ENCODE measurements at places on chromosomes 6 and 20.

GRCh38 chr6:82959385-82959941 lies 106.2 kb downstream of the UBE3D start:
- DNase-seq = no peak

- no peak for DNase-seq
Observed at GRCh38 chr6:6734479-6735465, 146.3 kb downstream of the LY86 start.

- DNase-seq = no peak
Observed at GRCh38 chr6:20827798-20828197, 293.5 kb downstream of the CDKAL1 start.

DNA sequence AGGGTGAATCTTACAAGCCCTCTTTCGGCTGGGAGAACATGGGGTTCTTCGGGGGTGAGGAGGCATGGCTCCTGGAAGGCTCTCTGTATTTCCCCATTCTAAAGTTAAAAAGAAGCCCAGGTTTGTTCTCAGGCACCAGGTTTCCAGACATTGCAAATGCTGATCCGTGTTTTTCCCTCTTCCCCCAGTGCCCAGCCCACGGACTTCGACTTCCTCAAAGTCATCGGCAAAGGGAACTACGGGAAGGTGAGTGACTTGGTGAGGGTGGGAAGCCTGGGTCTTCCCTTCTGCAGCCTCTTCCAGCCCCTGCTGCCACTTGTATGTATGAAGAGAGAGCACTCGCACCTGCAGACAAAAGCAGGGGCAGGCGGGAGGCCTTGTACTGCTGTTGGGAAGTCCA lies 8.7 kb downstream of the SGK2 start:
- DNase-seq = no peak

GRCh38 chr20:9306521-9306920 lies 207.9 kb upstream of the LAMP5 start:
- peak; percentile 76 for DNase-seq

DNA sequence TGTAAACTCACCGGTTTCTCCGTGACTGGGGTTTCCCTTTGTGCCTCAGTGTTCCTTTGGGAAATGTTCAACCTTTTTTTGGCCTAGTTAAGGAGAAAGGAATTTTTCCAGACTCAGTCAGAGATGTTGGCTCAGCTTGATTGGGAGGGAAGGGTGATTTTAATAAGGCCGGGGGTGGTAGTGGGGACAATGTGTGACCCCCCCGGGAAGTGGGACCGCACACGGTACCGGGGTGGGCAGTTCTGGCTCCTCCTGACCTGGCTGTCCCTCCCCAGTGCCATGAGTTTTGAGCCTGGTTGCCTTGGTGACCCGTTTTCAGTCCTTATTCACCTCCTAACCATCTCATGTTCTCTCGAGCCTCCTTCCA lies 132.7 kb downstream of the SNX5 start:
- DNase-seq = no peak

- no peak for DNase-seq
Observed at GRCh38 chr6:156977527-156978291, 200.5 kb downstream of the ARID1B start.

GRCh38 chr6:6610031-6610591 lies 21.6 kb downstream of the LY86 start:
- no peak for DNase-seq

- DNase-seq = no peak
Observed at GRCh38 chr20:2342243-2342642, 38.5 kb upstream of the TGM6 start.

DNA sequence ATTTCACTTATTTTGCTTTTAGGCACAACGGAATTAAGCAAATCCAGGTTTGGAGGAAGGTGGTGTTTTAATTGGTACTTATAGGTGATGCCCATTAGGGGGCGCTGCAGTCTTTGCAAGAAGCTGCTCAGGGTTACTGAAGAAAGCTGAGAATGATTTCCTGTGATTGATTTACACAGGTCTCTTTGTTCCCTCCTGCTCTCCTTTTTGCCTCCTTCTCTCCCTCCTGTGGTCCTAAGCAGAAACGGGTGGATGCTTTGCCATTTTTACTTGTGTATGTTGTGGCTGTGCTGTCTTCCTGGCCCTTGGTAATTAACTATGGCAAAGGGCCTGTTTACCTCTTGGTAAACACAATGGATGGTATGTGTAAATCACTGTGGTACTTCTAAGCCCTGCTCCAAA lies 97.8 kb downstream of the ANKS1A start:
- peak; percentile 51 for DNase-seq

DNA sequence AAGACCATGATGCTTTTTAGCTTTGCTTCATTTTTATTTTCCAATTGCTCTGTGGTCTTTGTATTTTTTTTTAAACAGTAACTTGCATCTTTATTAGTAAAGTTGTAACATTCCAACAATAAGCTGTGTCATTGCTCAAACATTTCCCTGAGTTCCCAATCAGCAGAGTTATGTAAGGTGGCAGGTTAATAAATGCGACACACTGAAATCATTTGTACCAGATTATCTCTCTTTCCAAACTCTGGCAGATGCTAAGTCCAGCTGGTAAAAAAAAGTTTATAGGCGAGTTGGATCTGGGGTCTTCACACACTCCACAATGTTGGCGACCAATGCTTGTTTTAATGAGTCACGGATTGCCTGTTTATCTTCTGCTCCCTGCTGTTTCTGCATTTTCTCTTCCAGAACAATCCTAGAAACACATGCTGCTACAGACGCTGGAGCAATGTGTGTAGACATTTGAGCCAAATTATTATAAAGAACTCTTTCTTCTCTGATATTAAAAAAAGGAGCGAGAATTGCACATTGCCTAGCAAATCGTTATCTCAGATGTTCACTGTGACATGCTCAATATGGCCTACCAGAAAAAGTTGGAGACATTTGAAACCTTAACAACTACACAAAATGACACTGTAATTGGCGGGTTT lies 113.6 kb upstream of the IFNGR1 start:
- DNase-seq = no peak

DNA sequence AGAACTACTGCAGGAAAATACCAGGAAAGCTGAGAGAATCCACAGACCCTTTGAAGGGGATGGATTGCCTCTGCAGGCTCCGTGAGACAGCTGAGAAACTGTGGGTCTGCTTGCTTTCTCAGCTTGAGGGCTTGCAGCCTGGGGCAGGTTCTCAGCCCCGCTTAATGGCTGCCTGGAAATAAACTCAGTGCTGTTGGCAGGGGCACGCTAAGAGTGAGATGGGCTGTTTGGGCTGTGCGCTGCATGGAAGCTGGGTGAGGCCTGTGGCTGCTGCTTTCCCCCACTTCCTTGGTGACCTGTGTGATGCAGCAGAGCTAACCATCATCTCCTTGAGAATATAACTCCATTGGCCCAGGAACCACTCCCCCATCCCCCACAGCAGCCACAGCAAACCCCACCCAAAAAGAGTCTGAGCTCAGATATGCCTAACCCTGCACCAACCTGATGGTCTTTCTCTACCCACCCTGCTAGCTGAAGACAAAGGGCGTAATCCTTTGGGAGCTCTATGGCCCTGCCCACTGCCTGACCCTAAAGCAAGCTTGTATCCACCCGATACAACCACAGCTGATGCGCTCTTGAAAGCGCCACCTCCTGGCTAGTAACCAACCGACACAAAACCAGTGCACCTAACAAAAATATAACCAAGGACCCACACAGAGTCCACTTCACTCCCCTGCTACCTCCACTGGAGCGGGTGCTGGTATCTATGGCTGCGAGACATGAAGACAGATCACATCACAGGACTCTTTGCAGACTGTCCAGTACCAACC lies 800.6 kb upstream of the MAP3K7 start:
- no peak for DNase-seq

DNA sequence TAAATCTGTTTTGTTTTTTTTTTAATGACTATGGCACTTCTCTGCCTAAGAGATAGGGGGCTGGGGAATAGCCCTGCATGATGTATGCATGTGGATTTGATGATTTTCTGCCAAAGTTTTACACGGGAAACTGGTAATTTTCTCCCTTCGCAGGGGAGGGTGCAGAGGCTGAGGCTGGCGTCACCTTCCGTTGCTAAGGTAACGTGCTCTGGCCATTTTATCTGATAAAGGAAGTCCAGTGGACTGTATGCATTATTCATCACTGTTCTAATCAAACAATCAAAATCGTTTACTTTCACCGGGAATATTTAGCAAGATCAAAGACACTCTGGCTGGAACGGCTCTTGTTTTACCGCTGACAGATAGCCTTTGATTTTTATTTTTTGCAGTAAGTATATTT lies 789 bp downstream of the PHACTR1 start:
- DNase-seq = no peak

- peak; percentile 39 for DNase-seq
Observed at GRCh38 chr20:1566701-1567100, 9.2 kb upstream of the SIRPD start.

DNA sequence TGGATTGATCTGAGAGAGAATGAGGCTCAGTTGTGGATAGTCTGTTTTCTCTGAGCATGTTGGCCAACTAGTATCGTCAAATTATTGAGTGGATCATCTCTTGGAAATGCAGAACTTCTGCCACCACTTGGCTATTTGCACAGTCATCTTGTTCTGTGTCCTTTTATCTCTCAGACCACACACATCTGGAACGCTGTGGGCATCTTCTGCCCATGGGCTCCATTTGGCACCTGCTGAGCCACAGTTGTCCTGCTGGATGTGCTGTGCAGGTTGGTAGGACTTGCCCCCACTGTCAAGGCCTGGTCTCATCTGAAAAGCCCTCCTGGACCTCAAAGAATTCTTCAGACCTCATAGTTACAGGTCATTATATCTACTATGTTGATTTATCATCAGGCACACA lies 16.7 kb upstream of the C20orf144 start:
- DNase-seq = no peak

- DNase-seq = no peak
Observed at GRCh38 chr6:1645466-1646185, 35.9 kb downstream of the FOXC1 start.

DNA sequence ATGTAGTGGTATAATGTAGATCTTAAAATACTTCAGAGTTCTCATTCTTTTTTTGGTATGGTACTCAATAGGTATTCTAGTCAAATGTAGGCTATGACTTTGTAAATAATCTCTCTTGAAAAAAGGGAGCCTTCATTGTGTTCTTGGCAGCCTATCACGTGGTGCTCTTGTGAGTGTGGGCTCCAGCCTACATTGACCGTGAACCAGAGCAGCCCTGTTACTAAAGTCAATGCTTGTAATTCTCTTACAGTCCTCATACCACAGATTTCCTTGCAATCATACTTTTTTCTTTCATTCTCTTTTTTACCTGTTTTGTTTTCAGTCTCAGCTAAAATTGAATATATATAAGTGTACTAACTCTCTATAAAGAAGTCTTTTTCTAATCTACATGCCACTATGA lies 31.1 kb downstream of the ARID1B start:
- DNase-seq = no peak

- no peak for DNase-seq
Observed at GRCh38 chr6:52497652-52498408, 77.7 kb downstream of the EFHC1 start.

DNA sequence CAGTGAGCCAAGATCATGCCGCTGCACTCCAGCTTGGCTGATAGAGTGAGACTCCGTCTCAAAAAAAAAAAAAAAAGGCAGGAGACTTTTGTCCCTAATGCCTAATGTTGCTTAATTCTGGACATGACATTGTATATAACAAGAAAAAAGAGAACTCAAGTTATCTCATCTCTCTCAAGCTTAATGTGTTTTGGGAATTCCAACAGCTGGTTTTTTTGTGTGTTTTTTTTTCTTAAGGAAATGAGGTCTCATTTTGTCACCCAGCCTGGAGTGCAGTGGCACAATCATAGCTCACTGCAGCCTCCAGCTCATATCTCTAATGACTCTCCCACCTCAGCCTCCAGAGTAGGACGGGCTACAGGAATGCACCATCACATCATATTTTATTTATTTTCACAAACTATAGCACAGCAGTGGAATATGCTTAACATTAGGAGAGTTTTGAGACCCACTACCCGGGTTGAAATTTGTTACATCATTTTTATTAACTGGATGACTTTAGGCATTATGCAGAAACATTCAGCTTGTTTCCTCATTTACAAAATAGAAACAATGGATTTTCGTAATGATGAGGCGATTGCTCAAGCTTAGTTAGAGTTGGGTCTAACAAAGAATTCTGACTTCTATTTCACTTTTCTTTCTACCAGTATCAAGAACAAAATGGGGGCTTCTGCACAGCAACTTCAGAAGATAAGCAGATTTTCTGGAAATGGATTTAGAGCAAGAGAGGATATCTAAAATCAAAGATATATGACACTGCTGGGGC lies 104.1 kb upstream of the BTN3A2 start:
- no peak for DNase-seq

DNA sequence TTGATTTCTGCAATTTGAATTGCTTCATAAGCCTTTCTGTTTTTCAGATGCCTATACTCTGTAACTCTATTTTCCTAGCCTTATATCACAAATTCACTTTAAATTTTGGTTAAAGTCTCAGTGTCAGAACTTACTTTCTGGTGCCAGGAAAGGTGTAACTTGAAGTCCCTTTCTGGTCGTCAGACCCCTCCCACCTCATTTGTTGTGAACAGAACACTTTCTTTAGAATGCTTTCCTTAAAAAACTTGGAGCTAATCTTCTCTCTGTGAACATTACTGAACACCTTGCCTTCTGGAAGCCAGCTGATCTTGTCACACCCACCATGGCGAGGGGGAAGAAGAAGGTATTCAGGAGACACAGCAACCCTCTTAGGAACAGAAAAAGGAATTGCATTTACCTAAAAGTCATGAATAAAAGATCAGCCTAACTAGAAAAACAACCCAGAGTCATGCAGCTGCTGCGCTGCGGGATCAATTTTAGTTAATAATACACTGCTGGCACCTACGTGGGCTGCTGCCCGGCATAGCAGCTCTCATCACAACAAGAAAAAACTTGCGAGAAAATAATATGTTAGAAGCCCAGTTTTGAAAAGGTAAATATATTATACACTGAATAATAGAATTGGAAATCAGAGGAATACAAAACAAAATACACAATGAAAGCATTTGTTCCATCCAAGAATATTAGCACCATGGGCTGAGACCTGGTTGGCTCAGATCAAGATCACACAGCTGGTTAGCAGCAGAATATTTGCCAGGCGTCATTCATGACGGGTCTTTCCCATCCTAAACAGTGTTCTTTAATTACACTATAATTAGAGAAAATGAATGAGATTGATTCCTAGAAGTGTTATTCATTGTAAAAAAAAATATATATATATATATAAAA lies 5.8 kb upstream of the FAM217A start:
- no peak for DNase-seq

GRCh38 chr6:11397622-11398450 lies 139.7 kb upstream of the TMEM170B start:
- DNase-seq = no peak

- no peak for DNase-seq
Observed at GRCh38 chr20:8726460-8726859, 342.4 kb upstream of the PLCB4 start.

GRCh38 chr6:106377061-106377540 lies 16.6 kb downstream of the CRYBG1 start:
- no peak for DNase-seq

- no peak for DNase-seq
Observed at GRCh38 chr6:80522576-80522975, 416.1 kb downstream of the BCKDHB start.

- no peak for DNase-seq
Observed at GRCh38 chr20:11266571-11266970, 592.8 kb upstream of the JAG1 start.

DNA sequence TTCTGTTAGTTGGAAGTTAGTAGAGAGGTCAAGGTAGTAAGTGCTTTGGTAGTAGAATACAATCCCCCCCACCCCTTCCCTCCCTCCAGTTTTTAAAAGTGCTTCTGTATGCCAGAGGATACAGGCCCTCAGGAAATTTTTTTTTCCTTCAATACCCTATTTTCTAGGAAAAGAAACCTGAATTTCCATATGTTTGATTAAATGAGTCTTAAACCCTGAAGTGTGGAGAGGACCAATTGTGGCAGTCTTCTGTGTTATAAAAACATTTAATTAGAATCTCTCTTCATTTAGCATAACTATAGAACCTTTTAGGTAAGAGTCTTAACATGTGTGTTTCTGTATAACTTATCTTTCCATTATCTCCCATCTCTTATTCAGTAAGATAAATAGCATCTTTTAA lies 59.5 kb downstream of the ZNF292 start:
- no peak for DNase-seq

All from RWPE1 (cell line).